H54 (cell line): ENCODE measurements at places on chromosomes 6 and 20.

GRCh38 chr6:105838171-105838570, 248.0 kb upstream of the PRDM1 start:
- DNase-seq = no peak

DNA sequence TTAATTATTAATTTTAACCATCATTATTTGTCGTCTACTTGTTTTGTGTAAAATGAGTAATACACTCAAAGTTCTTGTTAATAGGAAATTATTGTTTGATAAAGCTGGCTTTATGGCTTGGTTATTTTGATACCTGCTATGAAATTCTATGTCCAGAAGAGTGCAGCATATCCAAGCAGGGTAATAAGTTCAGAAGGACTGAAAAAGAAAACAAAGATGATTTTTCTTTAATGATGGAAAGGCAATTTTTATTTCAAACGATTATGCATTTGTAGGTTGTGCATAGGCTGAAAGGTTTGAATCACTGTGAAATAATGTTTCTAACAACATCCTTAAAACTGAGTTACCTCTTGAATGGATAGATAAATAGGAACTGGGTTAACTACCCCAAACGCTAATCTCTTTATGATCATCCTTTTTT, 1.4 kb upstream of the MAN1A1 start:
- DNase-seq = no peak

DNA sequence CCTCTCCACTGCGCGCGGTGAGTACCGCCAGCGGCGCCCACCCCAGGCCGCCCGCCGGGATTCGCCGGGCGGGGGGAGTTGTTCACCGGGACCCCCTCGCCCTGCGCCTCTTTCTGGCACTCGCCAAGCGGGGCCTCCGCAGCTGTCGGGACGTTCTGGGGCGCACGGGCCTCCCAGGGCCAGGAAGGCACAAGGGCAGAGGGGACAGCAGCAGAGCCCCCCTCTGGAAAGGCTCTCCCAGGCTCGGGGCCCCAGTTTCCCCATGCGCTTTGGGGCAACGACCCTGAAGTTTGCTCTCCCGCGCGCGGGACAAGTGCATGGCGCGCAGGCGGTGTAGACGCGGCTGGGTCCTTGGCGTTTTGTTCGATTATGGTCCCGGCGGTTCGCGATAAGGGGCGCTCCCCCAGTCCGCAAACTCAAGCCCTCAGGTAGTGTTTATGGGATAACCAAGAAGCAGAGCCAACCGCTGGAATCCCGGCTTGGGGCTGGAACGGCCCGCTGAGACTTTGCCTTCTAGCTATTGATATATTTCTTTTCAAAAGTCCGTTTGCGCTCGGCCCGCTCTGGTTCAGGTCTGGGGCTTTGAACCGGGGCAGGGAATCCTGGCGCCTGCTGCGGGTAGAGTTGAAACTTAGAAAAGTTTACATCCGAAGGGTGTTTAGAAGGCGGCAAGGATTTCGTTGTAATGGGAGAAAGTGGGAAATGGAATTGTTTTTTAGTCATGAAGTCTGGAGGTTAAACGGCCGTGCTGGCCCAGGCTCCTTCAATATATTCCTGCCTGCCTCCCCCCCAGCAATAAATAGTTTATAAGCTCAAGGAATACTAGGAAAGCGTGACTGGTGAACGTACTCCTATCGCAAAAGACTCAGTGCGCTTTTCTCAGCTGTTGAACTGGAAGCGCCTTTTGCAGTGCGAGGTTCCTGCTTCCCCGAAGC, 595 bp downstream of the EYA2 start:
- no peak for DNase-seq

DNA sequence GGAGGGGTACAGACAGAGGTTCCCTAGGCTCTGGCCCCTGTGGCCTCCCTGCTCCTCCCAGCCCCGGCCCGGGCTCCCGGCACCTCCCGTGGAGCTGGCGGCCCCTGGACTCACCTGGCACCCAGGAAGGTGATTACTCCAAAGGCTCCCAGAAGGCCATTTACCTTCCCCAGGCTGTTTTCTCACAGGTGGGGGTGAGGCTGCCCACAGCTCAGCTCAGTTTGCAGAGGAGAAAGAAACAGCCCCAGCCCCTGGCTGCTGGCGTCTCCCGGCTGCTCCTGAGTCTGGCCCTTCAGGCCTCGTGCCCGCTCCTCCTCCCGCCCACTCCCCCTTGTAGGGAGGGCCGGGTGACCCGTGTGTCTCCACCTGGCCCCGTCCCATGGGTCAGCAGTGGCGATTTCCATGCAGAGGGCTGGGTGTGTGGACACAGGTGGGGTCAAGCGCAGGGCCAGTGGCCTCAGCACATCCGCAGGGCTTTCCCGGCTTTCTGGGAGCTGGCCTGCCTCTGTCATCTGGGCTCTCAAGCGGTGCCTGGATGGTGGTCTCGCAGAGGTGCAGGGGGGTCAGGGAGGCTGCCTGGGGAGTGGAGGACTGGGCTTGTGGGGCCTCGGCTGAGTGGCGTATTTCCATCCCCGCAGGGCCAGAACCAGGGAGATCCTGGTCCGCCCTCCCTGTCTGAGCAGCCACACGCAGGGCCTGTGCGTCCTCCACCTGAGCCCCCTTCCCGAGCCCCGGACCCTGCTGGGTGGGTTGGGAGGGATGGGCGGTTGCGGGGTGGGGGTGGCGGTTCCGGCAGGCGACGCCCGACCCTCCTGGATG, 20.2 kb upstream of the GATA5 start:
- DNase-seq = no peak

DNA sequence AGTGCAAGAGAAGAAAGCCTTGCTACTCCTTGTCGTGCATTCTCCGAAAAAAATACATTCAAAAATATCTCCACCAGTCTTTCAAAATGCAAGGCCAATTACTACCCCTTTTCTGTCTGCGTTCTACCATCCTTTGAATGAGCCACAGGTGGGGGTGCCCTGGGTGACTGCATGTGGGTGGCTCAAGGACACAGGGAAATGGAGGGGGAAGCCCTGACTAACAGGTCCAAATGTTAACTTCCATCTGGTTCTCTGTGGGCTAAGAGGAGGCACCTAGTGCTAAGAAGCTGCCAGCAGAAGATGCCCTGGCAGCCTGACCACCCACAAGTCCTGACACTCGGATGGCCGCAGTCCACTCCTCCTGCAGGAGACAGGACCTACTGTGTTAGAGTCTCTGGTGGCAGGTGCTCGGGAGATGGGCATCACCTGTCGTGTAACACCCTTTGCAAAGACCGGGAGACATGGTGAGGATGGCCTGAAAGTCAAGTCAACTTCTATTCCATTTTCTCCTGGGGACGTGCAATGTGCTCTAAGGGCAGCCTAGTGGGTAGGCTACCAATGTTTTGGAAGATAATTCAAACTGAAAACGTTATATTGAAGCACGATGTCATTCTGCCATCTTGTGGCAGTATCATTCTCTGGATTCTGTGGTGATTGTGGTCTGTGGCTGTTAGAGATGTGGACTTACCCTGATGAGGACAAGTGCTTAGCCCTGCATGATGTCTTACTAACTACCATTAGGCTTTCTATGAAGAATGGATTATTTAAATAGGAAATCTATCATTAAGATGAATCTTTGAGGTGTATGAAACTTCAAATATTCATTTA, 27.4 kb upstream of the IGF2R start:
- DNase-seq = no peak

GRCh38 chr20:53950031-53950430, 120.4 kb downstream of the BCAS1 start:
- DNase-seq = no peak

- no peak for DNase-seq
Measured at GRCh38 chr20:59325142-59325523, 24.7 kb downstream of the EDN3 start.

DNA sequence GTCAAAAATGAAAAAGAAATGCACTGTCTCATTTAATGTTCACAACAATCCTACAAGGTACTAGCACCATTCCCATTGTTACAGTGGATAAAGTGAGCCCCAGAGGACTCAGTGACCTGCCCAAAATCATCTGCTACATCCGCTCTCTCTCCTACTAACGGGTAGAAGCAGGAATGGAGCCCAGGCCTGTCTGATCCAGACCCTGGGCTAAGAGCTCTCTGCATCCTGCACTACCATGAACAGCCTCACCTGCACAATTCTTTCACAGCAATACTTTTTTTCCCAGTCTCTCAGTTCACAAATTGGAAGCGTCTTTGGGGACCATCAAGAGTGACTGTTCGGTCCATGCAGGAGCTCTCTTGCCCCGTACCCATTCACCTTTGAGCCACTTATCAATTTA, 31.2 kb downstream of the ATP9A start:
- DNase-seq = no peak

- DNase-seq = no peak
Measured at GRCh38 chr20:44039147-44039546, 124.5 kb downstream of the TOX2 start.

DNA sequence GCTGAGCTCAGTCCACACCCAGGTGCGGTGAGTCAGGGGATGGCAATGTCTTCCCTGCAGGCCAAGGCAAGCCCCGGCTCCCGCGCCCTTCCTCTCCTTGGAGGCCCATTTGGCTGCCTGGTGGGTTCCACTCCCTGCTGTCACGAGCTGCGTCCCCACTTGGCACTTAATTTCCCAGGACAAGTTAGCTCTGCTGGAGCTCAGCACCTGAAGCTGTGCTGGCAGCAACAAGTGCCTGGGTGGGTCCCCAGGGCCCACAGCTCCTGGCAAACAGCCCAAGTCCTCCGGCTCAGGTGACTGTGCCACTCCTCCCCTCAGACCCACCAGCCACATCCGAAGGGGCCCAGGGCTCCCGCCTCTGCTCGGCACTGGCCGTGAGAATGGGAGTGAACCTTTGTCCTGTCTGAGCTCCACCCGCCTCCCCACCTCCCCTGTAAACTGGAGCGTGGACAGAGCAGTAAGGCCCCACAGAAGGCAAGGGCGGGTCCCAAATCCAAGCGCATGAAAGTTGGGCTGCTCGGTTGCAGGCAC, 16.9 kb downstream of the LAMA5 start:
- peak; percentile 75 for DNase-seq

DNA sequence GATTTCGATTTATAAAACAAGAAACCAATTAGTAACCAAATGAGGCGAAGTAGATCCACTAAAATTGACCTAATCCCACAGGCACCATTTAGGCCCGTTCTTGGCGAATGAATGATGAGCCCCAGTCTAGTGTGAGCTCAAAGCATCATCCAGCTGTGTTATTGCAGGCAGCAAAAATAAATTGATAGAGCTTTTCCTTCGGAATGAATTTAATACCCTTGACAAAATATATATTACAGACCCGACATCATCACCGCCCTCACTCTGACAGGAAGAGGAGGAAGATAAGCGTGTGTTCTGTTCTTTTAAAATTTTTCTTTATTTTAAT, 7.8 kb downstream of the SIM1 start:
- no peak for DNase-seq

GRCh38 chr6:133873538-133873937, 15.4 kb upstream of the TCF21 start:
- DNase-seq = no peak

DNA sequence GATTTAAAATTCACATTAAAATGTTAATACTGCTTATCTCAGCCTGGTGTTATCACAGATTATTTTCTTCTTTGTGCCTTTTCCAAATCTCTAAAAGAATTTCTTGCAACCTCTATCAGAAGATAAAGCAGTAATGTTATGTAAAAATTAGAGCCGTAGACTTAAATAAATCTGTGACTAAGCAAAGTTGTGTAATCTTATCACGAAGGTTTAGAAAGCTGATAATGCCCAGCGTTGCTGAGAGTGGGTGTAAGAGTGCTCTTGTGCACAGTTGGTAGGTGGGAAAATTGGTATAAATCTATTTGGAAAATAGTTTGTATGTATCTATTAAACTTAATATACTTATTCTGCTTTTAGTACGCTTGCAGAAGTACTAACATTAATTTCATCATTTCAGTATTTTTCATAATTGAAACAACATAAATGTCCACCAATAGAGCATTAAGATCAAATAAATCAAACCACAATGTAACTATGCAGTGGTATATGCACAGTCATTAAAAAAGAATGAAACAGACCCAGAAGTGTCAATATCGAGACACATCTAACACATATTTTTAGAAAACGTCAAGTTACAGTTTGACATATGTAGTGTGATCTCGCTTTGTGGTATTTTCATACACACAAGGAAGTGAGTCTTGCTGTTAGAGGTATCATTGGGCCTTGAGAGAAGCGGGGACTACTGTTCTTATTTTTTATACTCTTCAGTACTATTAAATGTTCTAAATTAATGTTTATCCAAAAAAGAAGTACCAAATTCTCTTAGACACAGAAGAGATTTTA, 54.4 kb upstream of the PBOV1 start:
- DNase-seq = no peak

- no peak for DNase-seq
Measured at GRCh38 chr6:15513131-15513771, 149.6 kb downstream of the DTNBP1 start.

DNA sequence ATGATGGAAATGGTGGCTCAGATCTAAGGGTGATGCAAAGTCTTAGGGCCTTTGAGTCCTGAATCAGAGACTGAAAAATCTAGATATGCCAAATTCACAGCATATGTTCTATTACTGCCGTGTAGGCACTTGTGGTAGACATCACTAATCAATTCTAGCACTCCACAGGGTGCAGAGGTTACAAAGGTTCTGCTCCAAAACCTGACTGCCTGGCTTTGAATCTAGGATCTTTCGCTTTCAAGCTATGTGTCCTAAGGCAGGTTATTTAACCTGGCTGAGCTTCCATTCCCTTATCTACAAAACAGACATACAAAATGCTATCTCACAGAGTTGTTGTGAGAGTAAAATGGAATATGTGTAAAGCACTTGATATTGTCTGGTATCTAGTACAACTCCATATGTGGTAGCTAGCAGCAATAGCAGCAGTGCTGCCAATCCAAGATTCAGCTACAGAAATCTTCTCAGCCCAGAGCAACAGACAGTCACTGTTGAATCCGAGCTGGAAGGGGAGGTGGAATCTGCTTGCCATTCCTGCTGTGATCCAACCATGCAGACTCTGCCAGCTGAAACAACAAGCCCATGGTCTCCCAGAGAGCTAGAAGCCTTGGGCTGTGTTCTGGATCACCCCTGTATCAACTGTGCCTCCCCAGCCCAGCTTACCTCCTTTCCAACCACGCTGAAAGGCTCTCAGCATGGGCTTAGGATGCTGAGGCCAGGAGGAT, 206.9 kb downstream of the TFAP2C start:
- DNase-seq = no peak

GRCh38 chr6:108598305-108598863, 37.7 kb downstream of the FOXO3 start:
- no peak for DNase-seq

DNA sequence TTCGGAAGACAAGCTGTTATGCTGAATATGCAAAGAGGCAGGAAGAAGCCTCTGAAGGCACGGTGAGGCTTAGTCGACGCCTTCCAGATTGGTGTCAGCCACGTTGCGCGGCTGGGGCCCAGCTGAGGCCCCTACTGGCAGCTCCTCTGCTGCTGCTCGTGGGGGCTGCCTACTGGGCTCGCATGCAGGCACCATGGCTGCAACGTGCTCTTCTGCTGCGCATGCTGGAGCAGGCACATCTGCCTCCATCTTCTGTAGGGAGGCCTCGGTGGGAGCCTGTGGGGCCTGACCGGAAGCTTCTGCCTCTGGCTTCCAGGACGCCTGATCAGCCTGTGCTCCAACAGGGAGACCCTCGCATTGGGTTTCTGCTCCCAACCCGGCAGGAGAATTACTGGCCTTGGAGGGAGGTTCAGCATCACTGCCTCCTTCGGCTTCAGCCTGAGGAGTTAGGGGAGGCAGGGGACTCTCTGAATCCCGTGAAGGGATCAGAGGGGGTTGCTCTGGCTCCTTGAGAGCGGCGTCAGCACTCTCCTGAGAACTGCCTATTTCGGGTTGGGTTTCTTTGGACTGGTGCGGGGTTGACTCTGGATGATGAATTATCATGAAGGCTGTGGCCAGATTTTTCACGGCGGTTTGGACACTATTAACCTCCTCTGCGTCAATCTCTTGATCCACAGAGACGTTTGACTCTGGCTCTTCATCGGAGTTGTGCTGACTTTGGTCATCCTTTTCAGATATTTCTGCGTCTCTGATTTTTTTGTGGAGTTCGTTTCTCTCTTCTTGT, 49.1 kb downstream of the TXLNB start:
- no peak for DNase-seq
